ENCODE measurements at places on chromosomes 3 and 15. TPM values are rescaled to one million over a fixed set of nuclear protein-coding genes. Genes with fewer than 3 reads are reported as not detected.

SLC2A2 gene
- 123 TPM for total RNA-seq

DNA sequence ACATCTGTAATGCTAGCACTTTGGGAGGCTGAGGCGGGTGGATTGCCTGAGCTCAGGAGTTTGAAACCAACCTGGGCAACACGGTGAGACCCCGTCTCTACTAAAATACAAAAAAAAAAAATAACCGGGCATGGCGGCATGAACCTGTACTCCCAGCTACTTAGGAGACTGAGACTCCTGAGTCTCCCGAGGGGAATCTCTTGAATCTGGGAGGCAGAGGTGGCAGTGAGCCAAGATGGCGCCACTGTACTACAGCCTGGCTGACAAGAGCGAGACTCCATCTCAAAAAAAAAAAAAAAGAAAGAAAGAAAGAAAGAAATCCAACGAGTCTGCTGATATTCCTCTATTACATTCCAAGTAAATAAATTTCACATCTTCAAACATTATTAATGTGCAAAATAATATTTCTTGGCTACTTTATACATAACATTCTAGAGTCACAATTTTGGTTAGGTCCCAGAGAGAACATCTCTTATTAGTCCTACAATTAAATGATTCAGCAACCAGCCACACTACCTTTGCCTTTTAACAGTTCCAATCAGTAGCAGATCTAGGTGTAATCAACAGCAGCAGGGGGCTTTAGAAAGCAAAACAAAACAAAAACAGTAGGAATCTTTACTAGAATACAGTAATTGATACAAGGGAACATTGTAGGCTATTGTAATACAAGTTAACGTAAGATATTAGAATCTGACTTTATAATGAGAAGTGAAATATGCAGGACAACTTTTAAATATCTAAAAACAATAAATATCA lies 195.8 kb downstream of the TBC1D5 start:
- H3K4me1 ChIP-seq = no peaks in the 10 kb centered on the region
- H3K27ac ChIP-seq = no peak overlapping the region
- no peaks in the 10 kb centered on the region for H3K27me3 ChIP-seq
- no peak overlapping the region for H3K4me3 ChIP-seq
- no peaks in the 10 kb centered on the region for H3K36me3 ChIP-seq

DNA sequence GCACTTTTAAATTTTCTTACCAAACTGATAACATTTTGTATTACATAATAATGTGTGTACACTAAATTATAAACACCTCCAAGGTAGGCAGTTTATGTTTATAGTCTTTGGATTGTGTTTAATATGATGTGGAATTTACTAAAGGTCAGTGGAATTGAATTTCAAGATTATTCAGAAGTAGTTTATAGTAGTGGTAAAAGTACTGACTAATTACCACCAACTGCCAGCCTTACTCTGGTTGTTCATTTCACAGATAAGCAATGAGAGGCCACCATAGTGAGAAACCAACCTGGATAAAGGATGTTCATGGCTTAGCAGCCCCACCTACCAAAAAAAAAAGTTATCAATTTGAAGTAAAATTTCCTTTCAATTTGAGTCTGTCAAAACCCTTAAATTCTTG lies 54.0 kb upstream of the EIF5A2 start:
- no peak for DNase-seq
- no peaks in the 10 kb centered on the region for H3K36me3 ChIP-seq
- no peaks in the 10 kb centered on the region for H3K27me3 ChIP-seq
- peak overlapping the region; percentile 5 for H3K27ac ChIP-seq

DNA sequence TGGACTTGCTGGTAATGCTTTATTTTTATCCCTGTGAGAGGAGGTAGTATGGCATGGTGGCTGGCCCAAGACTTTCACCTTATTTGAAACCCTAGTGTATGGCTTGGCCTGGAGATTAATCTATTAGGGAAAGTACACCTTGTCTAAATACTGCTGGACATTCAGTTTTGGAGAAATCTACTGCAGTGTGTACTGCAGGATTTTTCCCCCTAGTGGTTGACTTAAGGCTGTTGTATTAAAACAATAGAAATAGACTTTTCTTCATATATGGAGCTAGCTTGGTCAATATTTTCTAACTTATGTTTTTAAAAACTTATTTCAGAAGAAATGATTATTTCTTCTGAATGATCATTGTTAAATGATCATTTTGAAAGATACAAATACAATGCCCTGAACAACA lies 13.9 kb upstream of the SLITRK3 start:
- no peaks in the 10 kb centered on the region for H3K27me3 ChIP-seq
- no peak for DNase-seq
- H3K36me3 ChIP-seq = no peaks in the 10 kb centered on the region
- no peaks in the 10 kb centered on the region for H3K4me1 ChIP-seq
- no peak overlapping the region for H3K27ac ChIP-seq

- no peaks in the 10 kb centered on the region for H3K36me3 ChIP-seq
- H3K4me1 ChIP-seq = peaks cover 5% of the 10 kb centered on the region
- H3K27ac ChIP-seq = no peak overlapping the region
- peaks cover 100% of the 10 kb centered on the region for H3K27me3 ChIP-seq
These were observed 19.0 kb downstream of the ZIC4 start for GRCh38 chr3:147387291-147387884.

MON1A gene
- 13.6 TPM for total RNA-seq
